Endodermal cell (in vitro differentiated cells): ENCODE measurements at places on chromosomes 13 and 19.

GRCh38 chr13:21322327-21322965, 136.7 kb downstream of the ZDHHC20 start:
- no peaks in the 10 kb centered on the region for H3K36me3 ChIP-seq
- H3K27me3 ChIP-seq, result peaks cover 43% of the 10 kb centered on the region
- DNase-seq, result no peak
- H3K27ac ChIP-seq, result no peak overlapping the region

GRCh38 chr13:38514575-38514974, 164.9 kb downstream of the UFM1 start:
- DNase-seq, result no peak
- no peaks in the 10 kb centered on the region for H3K4me1 ChIP-seq
- H3K36me3 ChIP-seq, result no peaks in the 10 kb centered on the region

DNA sequence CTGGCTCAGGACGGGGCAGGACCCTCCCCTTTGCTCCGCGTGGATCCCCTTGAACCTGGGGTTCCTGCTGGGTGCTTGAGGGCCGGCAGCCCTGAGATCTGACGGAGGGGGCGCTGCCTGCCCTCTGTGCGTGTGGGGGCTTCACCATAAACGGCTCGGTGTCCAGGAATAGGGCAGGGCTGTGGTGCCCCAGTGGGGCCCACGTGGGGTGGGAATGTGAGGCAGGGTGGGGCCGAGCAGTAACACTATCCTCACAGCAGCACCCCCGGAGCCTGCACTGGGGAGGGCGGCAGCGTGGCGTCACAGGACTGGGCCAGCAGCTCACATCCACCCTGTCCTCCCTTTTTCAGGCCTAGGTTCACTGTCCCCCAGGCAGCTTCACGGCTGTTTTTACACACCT, 38.0 kb downstream of the GAS6 start:
- peaks cover 3% of the 10 kb centered on the region for H3K36me3 ChIP-seq
- H3K4me1 ChIP-seq, result no peaks in the 10 kb centered on the region

DNA sequence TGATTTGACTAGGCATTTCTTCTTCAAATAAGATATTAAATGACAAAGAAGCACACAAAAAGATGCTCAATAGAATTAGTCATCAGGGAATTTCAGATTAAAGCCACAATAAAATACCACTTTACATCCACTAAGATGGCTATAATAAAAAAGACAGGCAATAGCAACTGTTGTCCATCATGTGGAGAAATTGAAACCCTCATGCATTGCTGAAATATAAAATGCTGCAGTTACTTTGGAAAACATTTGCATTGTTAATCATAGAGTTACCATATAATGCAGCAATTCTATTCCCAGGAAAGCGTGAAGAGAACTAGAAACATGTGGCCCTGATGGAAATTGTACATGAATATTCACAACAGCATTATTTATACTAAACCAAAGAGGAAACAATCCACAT, 605.5 kb upstream of the SLITRK1 start:
- no peaks in the 10 kb centered on the region for H3K36me3 ChIP-seq
- no peak overlapping the region for H3K27ac ChIP-seq
- no peaks in the 10 kb centered on the region for H3K27me3 ChIP-seq
- no peak overlapping the region for H3K4me3 ChIP-seq

- peak; percentile 87 for DNase-seq
- peaks cover 97% of the 10 kb centered on the region for H3K27me3 ChIP-seq
- no peak overlapping the region for H3K4me3 ChIP-seq
- no peaks in the 10 kb centered on the region for H3K36me3 ChIP-seq
Observed at GRCh38 chr19:41930926-41931592, 2.8 kb upstream of the ERFL start.

DNA sequence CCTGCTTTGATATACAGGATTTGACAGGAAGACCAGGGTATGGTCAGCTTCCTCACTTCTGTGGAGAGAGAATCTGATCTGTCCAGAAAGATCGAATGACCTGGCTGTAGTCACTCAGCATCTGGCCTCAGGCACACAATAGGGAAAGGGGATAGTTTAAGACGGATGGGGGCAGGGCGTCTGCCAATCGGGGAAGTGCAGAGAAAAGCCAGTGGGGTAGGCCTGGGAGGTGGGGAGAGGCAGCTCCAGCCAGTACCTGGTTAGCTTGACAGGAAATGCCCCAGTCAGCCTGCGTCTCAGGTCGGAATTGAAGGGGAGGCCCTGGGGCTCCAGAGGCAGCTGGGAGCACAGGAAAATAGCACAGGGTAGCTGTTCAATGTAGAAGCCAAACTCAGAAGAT, 12.4 kb downstream of the ZNF444 start:
- peak overlapping the region; percentile 5 for H3K27ac ChIP-seq
- H3K36me3 ChIP-seq, result peaks cover 28% of the 10 kb centered on the region
- no peaks in the 10 kb centered on the region for H3K27me3 ChIP-seq
- no peak overlapping the region for H3K4me3 ChIP-seq
- peak; percentile 88 for DNase-seq
- no peaks in the 10 kb centered on the region for H3K4me1 ChIP-seq

GRCh38 chr19:7874076-7874896, at the start of gene PRR36:
PRR36 (minus strand) TSS chr19:7874390; CDS start chr19:7873689, 701 bp downstream.
- no peaks in the 10 kb centered on the region for H3K4me1 ChIP-seq
- H3K27ac ChIP-seq, result peak within 1 kb of the TSS; percentile 72
- DNase-seq, result peak; percentile 95
- H3K36me3 ChIP-seq, result no peaks in the 10 kb centered on the region
- H3K27me3 ChIP-seq, result peaks cover 14% of the 10 kb centered on the region

GRCh38 chr19:29516358-29516725, 9.5 kb upstream of the VSTM2B start:
- no peak for DNase-seq
- H3K4me3 ChIP-seq, result no peak overlapping the region
- no peak overlapping the region for H3K27ac ChIP-seq
- no peaks in the 10 kb centered on the region for H3K36me3 ChIP-seq
- H3K4me1 ChIP-seq, result no peaks in the 10 kb centered on the region
- H3K27me3 ChIP-seq, result peaks cover 46% of the 10 kb centered on the region

- no peak overlapping the region for H3K27ac ChIP-seq
- no peaks in the 10 kb centered on the region for H3K27me3 ChIP-seq
- H3K36me3 ChIP-seq, result peaks cover 77% of the 10 kb centered on the region
- no peak for DNase-seq
Observed at GRCh38 chr13:30638301-30638700, 20.6 kb downstream of the USPL1 start.

DNA sequence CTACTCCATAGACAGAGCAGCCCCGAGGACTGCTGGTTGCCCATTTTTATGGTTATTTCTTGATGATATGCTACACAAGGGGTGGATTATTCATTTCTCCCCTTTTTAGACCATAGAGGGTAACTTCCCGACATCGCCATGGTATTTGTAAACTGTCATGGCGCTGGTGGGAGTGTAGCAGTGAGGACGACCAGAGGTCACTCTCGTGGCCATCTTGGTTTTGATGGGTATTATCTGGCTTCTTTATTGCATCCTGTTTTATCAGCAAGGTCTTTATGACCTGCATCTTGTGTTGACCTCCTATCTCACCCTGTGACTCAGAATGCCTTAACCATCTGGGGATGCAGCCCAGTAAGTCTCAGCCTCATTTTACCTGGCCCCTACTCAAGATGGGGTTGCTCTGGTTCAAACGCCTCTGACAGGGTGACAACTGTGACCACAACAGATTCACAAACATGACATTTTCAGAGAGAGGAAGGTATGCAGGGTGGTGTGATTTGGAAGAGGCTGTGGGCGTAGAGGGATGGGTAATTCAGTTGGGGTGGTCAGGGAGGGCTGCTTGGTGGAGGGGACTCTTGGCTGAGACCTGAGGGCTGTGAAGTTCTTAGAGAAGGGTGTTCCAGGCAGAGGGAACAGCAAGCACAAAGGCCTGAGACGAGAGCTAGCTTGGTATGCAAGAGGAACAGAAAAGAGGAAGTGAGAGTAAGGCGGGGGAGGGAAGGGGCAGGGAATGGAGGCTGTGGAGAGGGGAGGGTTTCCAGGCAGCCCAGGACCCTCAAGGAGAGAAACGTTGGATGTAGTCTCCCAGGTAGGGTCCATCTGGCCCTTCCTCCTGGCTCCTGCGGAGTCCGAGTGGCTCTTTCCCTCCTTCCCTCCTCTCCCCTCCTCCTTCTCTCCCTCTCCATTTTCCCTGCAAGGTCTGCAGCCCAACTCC, 23.5 kb downstream of the FAM187B start:
- peak; percentile 58 for DNase-seq
- H3K27me3 ChIP-seq, result no peaks in the 10 kb centered on the region
- no peak overlapping the region for H3K27ac ChIP-seq
- H3K4me1 ChIP-seq, result no peaks in the 10 kb centered on the region

GRCh38 chr13:62931853-62932252, 1516.2 kb upstream of the PCDH20 start:
- no peaks in the 10 kb centered on the region for H3K27me3 ChIP-seq
- no peak overlapping the region for H3K27ac ChIP-seq
- no peak overlapping the region for H3K4me3 ChIP-seq

DNA sequence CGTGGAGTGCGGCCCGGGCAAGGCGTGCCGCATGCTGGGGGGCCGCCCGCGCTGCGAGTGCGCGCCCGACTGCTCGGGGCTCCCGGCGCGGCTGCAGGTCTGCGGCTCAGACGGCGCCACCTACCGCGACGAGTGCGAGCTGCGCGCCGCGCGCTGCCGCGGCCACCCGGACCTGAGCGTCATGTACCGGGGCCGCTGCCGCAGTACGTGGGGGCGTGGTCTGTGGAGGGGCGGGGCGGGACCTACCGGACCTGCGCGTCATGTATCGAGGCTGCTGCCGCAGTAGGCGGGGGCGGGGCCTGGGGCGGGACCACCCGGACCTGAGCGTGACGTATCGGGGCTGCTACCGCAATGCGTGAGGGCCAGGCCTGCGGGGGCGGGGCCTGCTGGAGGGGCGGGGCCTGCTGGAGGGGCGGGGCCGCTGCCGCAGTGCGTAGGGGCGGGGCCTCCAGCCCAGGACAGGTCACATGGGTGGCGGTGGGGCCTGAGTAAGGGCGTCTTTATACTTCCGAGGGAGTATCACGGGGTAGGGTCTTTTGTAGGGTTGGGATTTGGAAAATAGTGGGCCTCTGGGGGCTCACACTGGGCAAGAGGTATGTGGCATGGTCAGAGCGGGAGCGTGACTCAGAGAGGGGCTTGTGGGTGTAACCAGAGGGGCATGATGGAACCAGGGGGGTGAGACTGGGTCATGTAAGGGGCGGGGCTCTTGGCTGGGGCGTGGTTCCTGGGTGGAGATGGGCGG, 4.3 kb downstream of the FSTL3 start:
- H3K36me3 ChIP-seq, result no peaks in the 10 kb centered on the region
- H3K4me3 ChIP-seq, result peak overlapping the region; percentile 85
- peaks cover 10% of the 10 kb centered on the region for H3K27me3 ChIP-seq
- peak overlapping the region; percentile 87 for H3K27ac ChIP-seq

DNA sequence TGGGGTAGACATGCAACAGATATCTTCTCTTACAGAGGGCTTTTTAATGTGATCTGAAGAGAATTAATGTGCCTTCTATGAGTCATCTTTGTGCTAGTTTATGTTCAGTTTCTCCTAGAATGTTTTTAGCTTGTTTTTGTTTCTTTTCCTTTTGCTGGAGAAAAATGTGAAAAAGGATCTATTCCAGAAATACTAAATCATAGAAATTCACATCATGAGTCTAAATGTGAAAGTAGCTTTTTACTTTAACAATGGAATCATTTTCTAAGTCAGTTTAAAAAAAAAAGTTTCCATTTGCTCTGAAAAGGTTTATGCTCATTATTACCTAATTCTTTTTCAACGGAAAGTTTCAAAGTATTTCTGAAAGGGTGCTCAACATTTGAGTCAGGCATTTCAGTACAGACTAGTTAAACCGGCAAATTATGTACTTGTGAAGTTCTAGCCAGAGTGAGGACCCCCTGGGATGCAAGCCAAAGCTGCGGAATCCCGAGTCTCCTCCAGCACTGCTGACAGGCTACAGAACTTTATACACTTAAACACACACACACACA, 72.9 kb downstream of the SPATA13 start:
- no peaks in the 10 kb centered on the region for H3K27me3 ChIP-seq
- H3K36me3 ChIP-seq, result no peaks in the 10 kb centered on the region
- peak; percentile 71 for DNase-seq
- no peak overlapping the region for H3K27ac ChIP-seq
- H3K4me1 ChIP-seq, result peaks cover 4% of the 10 kb centered on the region

GRCh38 chr13:95677564-95678266, 776 bp downstream of the DNAJC3 start:
- H3K36me3 ChIP-seq, result no peaks in the 10 kb centered on the region
- H3K27me3 ChIP-seq, result no peaks in the 10 kb centered on the region
- no peak for DNase-seq
- H3K4me1 ChIP-seq, result no peaks in the 10 kb centered on the region
- peak overlapping the region; percentile 94 for H3K4me3 ChIP-seq
- no peak overlapping the region for H3K27ac ChIP-seq

GRCh38 chr13:49620170-49620621, 8.1 kb upstream of the ARL11 start:
- no peak overlapping the region for H3K27ac ChIP-seq
- DNase-seq, result no peak
- peaks cover 3% of the 10 kb centered on the region for H3K4me1 ChIP-seq
- H3K36me3 ChIP-seq, result no peaks in the 10 kb centered on the region

DNA sequence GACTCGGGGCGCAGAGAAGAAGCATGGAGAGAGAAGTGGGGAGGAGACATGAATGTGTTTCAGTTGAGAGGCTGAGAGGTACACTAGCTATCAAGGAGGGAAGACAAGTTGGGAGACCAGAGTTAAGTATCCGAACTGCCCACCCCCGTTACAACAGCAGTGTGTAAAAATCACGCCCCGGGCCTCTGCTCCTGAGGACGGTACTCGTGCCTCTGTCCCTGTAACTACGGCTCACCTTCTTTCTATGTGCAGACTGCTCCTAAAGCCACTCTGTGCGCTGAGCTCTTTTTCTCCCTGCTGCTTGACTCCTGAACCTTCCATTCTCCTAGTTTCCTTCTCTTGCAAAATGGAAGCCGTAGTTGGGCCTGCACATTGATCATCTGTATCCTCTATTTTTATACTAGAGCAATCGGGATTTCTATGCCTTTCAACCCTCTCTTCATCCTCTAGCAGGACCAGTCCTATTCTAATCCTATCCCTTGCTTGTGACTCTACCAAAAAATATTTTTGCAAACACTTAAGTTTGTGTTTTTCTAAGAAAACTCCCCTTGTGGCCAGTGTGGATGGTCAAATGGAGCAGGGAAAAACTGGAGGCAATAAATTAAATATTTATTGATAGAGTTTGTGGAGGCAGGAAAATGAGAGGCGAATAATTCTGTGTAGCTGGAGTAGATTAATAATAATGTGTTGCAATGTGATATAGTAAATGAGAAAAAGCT, 569 bp downstream of the POLR1D start:
- H3K36me3 ChIP-seq, result peaks cover 22% of the 10 kb centered on the region
- DNase-seq, result no peak
- peaks cover 17% of the 10 kb centered on the region for H3K4me1 ChIP-seq
- no peaks in the 10 kb centered on the region for H3K27me3 ChIP-seq
- peak overlapping the region; percentile 33 for H3K27ac ChIP-seq
- H3K4me3 ChIP-seq, result peak overlapping the region; percentile 90

DNA sequence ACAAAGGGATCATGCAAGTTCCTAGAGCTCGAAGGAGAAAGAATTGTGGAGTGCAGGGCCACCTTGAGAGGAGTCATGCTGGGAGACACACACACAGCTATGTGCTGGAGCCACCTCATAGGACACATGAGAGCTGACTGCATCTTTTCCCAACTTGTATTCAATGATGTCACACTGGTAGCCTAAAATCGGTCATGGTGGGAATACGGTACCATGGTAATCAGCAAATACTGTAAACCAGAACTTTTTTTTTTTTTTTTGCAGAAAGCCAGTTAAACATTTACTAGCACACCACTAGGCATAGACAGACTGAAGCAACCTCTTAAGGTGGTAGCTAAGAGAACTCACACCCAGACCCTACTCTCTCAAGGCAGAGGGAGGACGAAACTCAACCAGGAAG, 47.0 kb upstream of the INTS6 start:
- H3K4me3 ChIP-seq, result no peak overlapping the region
- no peaks in the 10 kb centered on the region for H3K27me3 ChIP-seq
- no peak overlapping the region for H3K27ac ChIP-seq
- DNase-seq, result no peak

- no peak for DNase-seq
- H3K27me3 ChIP-seq, result no peaks in the 10 kb centered on the region
- H3K27ac ChIP-seq, result peak overlapping the region; percentile 88
- H3K4me1 ChIP-seq, result no peaks in the 10 kb centered on the region
Observed at GRCh38 chr19:17125728-17126677, 50.4 kb downstream of the MYO9B start.
